KG1 (cell line): ENCODE measurements at places on chromosomes 2 and 18.
A peak's percentile ranks its signal among the peaks of the same experiment; 100 is the strongest.

- DNase-seq = no peak
Measured at GRCh38 chr18:35073186-35074105, 32.2 kb downstream of the MAPRE2 start.

- DNase-seq = no peak
Measured at GRCh38 chr18:48751727-48752468, 198.9 kb downstream of the SMAD7 start.

DNA sequence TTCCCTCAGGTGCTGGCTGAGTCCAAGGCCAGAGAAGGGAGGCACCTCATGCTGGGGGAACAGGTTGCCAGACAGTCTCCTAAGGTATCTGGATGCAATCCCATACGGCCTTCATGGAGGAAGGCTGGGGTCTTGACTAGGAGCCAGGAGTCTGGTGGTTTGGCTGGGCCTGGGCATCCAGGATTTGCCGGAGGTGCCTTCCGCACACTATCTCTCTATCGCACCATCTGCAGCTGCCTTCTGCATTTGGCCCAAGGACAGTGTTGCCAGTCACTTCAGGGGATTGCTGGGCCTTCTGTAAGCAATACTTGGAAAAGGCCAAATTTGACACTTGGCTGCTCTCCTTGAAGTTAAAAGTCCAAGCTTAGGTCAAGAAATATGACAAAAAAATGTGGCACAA lies 327.2 kb downstream of the EN1 start:
- no peak for DNase-seq

DNA sequence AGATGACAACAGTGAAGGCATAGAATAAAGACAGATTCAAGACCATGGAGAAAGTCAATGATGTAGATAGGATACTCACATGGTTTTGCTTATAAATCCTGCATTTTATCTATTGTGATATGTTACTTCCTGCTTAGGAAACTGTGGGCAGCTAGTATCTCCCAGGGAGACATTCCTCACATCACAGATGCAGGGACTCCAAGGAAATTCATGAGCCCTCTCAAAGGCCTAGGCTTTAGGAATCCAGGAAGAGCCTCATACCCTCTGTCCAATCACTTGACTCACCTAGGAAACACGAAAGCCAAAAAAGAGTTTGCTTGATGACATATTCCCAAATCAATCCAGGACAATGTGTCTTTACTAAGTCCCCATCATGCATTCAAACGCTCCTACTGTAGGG lies 247.8 kb upstream of the KLHL29 start:
- no peak for DNase-seq

DNA sequence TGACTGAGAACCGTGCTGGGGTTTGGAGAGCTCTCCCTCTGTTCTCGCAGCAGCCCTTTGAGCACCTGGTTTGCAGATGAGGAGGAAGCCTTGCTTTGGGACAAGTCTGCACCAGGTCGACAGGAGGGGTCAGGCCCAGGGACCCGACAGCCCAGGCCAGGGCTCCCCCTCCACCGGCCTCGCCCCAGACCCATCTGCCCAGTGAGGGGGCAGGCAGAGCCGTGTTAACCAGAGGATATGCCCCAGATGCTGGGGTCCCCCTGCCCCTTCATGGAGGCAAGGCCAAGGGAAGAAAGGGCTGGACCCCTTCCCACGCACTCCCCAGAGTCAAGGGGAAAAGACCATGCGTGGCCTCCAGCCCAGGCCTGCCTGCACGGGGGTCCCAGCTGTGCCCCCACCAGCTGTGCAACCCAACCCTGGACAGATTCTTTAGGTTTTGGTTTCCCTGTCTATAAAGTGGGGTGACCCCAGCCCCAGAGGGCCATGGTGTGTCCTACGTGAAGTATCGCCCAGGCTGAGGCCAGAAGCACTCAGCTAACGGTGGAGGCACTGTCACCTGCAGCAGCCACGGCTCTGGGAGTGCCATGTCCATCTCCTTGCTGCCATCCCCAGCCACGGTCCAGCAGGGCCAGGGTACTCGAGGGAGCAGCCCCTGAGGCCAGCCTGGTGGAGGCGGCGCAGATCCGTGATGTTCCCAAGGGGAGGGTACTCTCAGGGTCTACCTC lies 4.8 kb upstream of the SNED1 start:
- DNase-seq = no peak

- DNase-seq = peak; percentile 5
Measured at GRCh38 chr2:94956797-94957391, 68.6 kb upstream of the MAL start.

- DNase-seq = no peak
Measured at GRCh38 chr18:48538531-48539405, at the start of gene CTIF. CTIF (plus strand) TSS chr18:48539031; CDS start chr18:48619566, 80,535 bp downstream.

DNA sequence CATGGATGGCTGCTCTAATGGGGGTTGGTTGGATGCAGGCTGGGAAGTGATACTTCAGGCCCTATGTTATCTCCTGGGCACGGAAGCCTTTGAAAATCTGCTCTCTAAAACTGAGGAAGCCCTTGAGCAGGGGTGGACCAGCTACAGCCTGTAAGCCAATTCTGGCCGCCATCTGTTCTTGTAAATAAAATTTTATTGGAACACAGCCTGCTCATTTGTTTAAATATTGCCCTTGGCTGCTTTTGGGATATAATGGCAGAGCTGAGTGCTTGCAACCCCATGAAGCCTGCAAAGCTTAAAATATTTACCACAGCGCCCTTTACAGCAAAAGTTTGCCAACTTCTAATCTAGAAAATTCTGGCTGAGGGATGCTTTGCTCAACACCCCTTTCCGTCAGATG lies 11.9 kb upstream of the IGFBP2 start:
- DNase-seq = no peak

GRCh38 chr18:48171490-48172188 lies 237.5 kb downstream of the ZBTB7C start:
- DNase-seq = no peak

DNA sequence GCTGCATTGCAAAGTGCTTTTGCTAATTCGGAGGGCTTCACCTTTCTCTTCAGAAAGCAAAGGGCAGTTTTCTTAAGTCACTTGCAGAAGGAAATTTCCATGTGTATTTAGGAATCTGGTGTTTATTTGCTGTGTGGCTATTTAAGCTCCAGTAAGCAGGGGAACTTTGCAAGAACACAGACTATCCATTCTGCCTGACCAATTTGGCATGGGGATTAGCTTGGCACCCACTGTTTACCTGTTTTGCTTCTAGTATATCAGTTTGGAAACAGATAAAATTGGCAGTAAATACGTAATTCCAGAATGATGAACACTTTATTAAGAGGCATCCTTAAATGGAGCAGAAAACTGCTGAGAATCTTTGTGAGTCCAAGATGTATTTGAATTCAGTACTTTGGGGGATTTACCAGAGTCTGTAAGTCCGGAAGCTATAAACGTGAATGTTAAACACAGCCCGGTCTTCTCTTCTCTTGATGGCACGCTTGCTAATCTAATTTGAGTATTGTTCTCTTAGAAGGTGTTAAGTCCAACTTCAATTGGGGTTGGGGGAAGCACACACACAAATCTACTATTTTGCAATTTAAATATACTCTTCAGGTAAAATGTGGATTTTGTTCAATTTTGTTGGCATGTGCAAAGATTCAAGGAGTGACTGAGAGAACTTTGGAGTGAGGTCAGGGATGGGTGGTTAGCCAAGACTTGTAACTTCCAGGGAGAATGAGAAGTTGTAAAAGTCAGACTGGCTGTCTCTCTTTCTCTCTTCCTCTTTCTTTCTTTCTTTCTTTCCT lies 650 bp downstream of the ACKR3 start:
- no peak for DNase-seq

DNA sequence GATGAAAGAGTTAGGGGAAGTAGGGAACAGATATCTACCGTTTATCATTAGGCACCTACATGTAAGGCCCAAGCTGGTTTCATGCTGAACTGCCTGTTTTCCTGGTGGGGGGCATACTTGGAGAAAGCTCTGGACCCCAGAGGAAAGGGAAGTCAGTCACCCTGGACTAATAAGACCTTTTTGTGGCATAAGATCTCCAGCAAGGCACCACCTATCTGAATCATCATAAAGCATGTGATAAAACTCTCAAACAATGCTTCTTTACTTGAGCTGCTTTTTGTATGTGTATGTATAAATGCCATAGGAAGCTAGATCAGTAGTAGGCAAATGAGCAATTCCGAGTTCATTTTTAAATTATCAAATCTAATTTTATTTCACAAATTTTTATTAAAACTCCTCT lies 104.8 kb downstream of the TANC1 start:
- no peak for DNase-seq

DNA sequence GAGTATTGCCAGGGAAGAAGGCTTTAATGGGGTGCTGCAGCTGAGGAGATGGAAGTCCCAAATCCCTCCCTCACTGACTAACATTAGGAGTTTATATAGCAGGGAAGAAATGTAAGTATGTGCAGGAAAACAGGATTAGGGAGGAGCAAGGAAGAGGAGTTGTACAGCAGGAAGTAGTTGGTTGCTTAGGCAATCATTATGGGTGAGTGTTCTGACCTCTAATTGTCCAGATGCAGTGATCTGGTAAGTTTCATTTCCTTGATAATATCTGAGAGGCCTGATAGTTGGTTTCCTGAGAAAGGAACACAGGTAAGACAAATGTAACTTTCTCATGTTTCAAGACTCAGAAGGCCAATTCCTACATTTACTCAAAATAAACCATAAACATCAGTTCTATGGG lies 331.9 kb upstream of the GULP1 start:
- no peak for DNase-seq

DNA sequence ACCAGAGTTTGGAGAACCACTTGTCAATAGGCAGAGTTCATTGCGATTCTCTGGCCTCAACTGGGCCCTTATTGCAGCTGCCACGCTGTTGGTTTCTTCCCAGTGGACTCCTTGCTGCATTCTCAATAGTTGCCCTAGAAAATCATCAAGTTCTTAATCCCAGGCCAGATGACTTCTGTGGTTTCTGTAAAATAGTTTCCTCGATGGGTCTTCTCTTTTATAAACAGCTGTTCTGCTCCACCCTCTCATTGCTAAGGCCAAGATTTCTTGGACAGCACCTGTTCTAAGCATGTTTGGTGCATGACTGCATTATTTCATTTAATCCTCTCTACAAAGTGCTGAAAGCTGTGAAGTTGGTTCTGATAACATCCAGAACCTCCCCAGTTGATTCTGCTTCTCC lies 131.0 kb downstream of the BCL2L11 start:
- DNase-seq = no peak

DNA sequence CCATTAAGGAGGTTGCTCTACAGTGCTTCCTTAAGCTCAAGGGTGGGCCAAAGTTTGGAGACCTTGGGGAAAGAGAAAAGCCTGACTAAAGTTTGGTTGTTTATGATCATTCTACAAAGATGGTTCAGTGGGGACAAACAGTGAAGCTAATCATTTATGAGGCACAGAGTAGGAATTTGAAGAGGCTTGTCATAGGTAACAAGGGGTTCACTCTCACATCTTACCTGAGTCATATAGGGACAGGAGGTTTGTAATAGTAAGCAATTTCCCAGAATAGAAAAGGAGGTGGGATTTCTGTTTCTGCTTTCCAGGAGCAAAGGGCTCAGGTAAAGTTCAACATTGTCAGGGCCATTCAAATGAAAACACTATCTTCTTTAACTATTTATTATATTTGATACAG lies 787.9 kb downstream of the CPS1 start:
- DNase-seq = no peak

- DNase-seq = no peak
Measured at GRCh38 chr2:234840336-234840735, 111.5 kb upstream of the SH3BP4 start.

DNA sequence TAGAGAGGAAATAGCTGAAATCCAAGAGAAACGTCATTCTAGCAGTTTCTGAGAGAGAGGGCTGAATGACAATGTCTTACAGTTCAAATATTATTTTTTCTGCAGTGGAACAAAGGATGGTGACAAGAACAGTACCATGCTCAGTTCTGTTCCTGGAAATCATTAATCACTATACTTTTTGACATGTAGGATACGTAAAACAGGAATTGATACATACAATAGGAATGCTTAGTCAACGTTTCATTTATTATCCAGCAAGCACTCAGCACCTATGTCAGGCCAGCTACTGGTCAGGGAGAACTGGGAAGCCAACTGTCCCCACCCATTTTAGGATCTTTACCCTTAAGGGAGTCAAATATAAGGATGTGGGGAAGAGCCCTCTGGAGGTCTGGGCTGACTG lies 114.7 kb downstream of the DHRS9 start:
- no peak for DNase-seq

DNA sequence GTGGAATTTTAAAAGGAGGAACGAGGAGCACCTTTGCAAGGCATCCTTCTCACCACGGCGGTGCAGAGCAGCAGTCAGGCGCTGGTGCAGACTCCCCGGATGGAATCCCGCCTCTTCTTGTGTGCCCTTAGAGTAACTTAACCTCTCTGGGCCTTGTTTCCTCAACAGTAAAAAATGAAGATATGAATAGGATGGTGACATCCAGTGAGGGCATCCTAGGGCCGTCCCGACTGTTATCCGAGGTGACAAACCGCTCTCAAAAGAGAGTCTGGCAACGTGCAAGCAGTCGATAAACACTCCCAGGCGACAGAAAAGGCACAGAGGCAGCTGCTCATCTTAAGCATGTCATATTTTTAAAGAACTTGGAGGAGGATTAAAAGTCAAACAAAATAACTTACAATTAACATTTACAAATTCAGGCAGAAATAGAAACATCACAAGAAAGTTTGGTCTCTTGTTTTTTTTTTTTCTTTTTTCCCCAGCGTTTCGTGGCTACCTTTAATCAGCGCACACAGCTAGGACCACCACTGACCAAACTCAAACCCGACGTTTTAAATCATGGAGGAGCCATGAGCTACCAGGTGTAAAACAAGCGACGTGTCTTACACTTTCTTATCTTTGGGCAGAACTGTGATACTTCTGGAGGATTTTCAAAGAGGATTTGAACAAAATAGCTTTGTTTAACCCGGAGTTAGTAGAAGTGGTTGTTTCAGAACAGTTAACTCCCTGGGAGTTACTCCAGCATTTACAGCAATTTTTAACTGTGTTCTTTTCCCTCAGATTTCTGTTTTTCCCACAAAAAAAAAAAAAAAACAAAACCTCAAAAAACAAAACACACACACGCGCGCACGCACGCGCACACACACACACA lies 2.1 kb downstream of the MBP start:
- no peak for DNase-seq

GRCh38 chr2:84846041-84846663 lies 34.7 kb downstream of the TRABD2A start:
- no peak for DNase-seq

DNA sequence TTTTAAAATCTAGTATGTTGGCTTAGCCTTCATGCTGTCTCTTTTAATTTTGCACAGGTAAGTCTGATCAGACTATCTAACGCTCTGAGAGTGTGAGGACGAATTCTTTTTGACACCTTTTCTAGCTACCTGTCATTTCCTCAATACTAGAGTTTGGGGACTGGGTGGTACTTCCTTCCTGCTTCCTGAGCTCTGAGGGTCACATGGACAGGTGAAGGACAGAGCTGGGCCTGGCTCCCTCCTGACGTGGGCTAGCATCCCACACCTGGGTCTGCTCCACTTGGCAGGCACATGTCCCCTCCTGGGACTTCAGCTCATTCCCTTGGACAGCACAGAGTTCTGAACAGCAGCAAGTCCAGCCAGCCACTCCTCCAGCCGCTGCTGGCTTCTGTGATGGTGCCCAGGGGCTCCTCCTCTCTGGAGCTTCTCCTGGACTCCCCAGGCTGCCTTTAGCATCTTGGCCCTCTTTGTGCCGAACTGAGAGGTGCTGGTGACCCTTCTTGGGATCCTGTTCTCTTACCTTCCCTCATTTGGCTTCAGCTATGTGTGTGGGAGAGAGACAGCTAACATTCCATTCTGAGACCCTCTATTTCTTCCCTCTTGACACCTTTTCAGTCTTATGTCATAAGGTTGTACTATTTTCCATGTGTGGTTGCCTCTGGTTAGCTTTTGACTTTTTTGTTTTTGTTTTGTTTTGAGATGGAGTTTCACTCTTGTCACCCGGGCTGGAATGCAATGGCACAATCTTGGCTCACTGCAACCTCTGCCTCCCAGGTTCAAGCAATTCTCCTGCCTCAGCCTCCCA lies 106.9 kb downstream of the B3GNT2 start:
- no peak for DNase-seq

GRCh38 chr2:144753416-144753815 lies 233.5 kb upstream of the ZEB2 start:
- DNase-seq = no peak
